ENCODE measurements at places on chromosomes 4 and X.

GRCh38 chr4:122003335-122003734, 51.5 kb upstream of the TRPC3 start:
- peak; percentile 42 for DNase-seq

GRCh38 chr4:8207314-8207713, 8.2 kb downstream of the SH3TC1 start:
- no peak for DNase-seq

DNA sequence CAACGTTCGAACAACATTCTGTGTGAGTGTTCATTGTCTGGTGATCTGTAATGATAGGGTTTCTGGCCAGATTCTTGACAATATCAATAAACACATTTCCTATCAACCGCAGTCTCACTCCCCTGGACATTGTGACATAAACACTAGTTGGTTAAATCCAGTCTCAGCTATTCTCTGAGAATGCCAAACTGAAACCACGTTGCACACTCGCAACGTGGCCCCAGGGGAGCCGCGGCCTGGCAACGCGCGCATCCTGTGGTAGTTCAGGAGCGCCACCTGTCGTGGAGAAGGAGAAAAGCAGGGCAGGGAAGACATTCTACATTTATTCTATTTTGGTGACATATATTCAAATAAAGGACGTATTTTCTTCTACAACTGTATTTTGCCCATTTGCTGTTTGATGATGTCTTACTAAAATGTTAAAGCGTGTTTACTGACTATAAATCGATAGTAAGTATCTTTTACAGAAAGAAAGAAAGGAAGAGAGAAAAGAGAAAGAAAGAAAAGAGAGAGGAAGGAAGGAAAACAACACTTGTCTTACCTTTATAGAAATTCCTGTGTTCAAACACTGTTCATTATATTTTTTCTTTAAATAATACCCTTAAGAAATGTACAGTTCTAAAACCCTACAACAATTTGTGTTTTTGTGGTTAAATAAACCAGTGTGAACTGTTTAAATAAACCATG, 738.3 kb upstream of the FRG1 start:
- peak; percentile 28 for DNase-seq

DNA sequence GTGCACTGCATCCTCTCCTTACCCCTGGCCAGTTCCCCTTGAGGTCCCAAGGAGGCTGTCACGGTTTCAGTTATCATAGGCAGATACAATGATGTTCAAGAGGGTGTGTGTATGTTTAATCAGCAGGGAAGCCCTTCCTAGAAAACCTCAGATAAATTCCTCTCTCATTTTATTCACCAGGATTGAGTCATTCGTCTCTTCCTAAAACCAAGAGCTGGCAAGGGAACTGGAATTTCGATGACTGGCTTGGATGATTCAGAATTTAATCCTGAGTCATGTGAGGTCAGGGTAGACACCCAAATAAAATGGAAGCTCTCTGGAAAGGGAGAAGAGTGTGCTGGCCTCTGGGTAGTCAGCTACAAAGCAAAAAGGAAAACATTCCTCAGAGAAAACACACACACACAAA, 106.2 kb upstream of the RAPGEF2 start:
- DNase-seq: peak; percentile 93

DNA sequence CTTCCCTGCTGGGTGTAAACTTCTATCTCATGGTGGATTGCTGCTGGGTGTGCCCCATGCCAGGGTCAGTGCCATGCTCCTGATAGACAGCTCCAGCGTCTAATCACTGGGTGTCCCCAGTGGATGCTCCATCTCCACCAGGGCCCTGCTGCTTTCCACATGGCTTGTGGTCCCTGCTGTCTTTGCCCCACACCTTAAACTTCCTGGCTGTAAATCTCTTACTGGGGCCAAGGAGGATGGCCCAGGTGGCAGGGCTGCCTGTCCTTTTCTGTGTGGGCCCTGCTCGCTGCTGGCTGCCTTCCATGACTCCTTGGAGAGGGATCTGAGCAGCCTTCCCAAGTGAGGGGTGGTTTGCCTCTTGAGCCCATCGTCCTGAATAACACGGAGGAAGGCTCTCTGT, 51.8 kb downstream of the RGS12 start:
- DNase-seq: no peak

DNA sequence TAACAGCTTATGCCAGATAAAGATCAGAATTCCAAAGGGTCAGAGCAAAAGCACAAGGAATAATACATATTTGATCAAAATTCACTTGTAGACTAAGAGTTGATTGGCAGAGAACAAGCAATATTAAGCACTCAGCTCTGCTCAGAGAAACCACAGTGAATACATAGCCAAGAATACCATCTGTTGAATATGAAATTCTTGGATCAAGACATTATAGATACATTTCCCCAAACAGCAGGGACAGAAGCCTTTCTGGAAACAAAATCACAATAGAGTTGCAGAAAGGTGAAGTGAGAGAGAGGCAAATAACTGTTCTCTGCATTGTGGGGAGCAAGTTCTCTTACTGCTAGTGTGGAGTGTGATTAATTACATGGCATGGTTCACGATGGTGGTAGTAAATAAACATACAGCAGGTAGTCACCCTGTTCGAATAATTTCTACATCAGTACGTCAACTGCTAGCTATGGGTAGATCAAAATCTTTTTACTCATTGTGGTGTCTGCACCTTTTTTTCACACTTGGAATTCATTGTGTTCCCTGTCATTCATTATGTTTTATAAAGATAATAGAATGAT, 366.7 kb downstream of the PCDH7 start:
- DNase-seq: no peak

DNA sequence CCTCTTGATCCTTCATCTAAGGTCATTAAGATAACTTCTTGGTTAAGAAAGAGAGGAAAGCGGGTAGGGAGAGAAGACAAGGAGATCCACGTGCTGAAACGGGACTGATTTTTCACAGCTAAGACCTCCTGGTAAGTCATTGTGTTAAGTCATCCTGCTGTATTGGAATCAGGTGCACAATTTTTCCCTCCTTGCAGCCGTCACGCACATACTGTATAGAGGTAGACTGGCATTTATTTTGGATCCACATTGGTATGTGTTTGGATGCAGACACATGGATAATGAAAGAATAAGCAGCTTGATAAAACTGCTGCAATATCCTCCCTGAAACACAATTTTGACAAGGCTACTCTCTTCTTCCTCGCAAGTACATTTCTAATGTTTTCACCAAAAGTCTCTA, 60.1 kb upstream of the NAP1L5 start:
- no peak for DNase-seq

- DNase-seq: no peak
Measured at GRCh38 chr4:168537571-168537970, 40.7 kb downstream of the PALLD start.
